Jurkat, Clone E6-1 (cell line): ENCODE measurements at places on chromosomes 16 and 17.

DNA sequence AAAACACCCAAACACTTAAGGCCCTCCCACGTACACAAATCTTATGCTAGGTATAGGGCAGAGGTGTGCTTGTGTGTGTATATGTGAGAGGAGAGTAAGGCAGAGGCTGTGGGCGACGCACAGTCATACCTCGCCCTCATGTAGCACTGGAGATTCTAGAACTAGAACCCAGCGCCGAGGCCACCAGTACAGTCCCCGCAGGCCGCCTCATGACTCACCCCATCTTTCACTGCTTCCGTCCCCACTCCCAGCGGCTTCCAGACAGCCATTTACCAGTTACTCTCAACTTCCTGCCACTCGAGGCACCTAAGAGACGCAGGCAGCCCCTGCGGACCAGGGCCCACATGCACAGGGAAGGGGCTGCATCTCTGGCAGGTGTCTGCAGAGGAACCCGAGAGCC lies 23.2 kb upstream of the CYTH1 start:
- no peak for DNase-seq

- DNase-seq: peak; percentile 85
Observed at GRCh38 chr16:4661661-4662060, 31.7 kb upstream of the NUDT16L1 start.

DNA sequence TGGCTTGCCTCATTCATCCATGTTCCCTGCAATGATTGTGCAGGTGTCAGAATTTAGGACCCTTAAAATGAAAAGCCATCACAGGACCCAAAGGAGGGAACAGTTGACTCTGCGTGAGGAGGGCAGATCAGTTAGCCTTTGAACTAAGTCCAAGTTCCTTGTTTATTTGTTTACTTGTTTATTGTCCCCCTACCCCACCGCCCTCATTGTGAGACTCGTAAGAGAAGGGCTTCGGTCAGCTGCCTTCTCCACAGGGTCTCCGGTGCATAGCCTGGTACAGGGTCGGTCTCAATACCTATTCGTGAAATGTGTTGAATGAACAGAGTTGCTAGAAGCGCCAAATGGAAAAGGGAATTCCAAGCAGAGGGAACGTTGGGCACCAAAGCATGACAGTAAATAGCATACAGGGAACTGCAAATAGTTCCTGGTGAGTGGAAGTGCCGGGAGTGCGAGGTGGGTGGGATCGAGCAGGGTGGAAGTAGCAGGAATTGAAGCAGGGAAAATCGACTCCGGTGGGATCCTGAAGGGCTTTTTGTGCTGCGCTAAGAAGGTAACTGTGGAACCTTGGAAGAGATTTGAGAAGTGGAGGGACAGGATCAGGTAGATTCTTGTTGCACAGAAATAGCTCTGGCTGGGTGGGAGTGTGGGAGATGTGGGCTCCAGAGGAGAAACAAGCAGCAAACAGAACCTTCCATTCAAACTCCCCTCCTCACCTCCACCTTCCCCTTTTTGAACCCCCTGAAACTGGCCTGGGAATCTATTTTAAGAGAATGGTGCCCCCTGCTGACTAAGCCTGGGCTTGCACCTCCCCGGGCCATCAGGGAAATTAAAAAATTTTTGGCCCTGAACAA lies 12.7 kb downstream of the SLC35B1 start:
- DNase-seq: peak; percentile 48

GRCh38 chr16:84600343-84601229 lies 17.3 kb downstream of the COTL1 start:
- no peak for DNase-seq

DNA sequence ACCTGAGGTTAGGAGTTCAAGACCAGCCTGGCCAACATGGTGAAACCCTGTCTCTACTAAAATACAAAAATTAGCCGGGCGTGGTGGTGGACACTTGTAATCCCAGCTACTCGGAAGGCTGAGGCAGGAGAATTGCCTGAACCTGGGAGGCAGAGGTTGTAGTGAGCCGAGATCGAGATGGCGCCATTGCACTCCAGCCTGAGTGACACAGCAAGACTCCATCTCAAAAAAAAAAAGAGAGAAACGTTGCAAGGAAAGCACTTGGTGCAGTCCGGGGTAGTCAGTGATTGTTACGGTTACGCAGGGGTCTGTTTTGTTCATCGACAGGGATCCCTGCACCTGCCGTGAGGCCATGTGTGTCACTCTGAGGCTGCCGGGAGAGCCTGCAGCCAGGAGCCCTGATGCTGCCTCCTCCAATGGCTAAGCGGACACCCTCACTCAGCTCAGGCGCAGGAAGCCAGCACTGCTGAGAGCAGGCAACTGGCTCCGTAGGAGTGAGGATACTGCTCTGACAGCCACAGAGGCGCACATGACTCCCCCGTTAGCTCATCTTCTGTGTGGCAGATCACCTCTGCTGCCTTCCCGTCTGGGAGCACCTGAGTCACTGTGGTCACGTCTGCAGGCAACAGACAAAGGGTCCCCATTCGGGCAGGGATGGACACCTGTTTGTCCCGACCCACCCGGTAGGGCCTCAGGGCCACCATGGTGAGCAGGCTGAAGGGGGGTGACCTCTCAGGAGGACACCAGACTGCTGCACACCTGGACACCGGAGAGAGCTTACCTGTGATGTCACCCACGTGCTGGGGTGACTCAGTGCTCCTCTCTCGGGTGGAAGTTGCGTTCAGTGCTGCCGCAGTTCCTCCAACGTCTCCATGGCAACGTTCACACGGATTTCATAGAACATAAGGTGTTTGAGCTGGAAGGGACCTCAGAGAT lies 5.2 kb upstream of the RAB26 start:
- DNase-seq: no peak

- no peak for DNase-seq
Observed at GRCh38 chr16:78976212-78976611, 624.3 kb downstream of the MAF start.

DNA sequence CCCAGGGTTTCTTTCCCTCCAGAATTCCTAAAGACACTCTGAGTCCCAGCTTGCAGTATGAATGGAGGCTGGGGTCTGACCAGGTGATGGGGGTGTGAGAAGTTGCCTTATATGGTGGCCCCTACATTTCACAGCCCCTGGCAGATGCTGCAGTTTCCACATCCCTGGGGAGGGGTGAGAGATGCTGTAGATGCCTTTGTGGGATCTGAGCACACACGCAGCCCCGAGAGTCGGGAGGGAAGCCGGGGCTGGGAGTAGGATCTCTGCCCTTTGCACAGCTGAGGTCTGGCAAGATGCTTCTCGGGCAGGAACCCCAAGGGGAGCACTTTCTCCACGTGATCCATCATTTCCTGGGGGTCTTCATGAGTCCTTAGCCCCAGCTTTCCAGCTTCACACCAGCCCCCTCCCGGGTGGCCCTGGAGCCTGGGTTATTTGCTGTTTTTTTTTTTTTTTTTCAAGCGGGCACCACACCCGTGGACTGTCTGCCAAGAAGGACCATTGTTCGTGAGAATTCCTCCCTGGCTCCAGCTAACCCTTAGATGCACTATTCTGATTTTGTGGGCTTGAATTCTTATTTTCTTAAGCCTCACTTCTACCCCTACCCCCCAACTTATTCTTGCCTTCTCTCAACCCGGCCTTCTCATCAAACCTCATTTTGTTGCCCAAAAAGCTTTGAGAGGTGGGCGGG lies 50.6 kb downstream of the NTN1 start:
- no peak for DNase-seq

DNA sequence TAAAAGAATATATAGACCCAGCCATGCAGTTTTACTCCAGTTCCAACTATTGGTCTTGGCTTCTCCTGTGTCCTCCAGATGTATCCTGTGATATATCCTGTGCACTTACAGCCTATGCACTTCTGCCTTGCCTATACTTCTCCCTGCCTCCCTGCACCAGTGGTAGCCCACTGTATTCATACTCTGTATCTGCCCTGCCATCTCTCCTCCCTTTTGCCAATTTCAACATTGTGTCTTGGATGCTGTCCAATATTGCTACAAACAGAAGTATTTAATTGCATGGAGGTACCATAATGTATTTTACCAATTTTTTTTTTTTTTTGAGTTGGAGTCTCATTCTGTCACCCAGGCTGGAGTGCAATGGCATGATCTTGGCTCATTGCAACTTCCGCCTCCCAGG lies 242.7 kb downstream of the HAPSTR1 start:
- no peak for DNase-seq

- DNase-seq: no peak
Observed at GRCh38 chr16:77840093-77840492, 51.7 kb downstream of the VAT1L start.

- DNase-seq: no peak
Observed at GRCh38 chr17:41329279-41329948, 13.9 kb upstream of the KRTAP17-1 start.

GRCh38 chr16:56348168-56349085 lies 76.9 kb downstream of the AMFR start:
- DNase-seq: no peak

- no peak for DNase-seq
Observed at GRCh38 chr16:3581392-3581791, 4.2 kb upstream of the NLRC3 start.

GRCh38 chr17:43917016-43917347 lies 9.6 kb upstream of the MPP2 start:
- no peak for DNase-seq

GRCh38 chr16:22316411-22316811 lies 19.2 kb downstream of the POLR3E start:
- DNase-seq: no peak
